ENCODE measurements at places on chromosomes 1 and 21.

GRCh38 chr1:77834771-77835334 lies 53.6 kb upstream of the NEXN start:
- no peak for DNase-seq

GRCh38 chr1:85061711-85062424 lies 13.6 kb upstream of the MCOLN3 start:
- peak; percentile 83 for DNase-seq

- DNase-seq, result no peak
Observed at GRCh38 chr1:81228926-81229325, 571.8 kb upstream of the ADGRL2 start.

GRCh38 chr1:88175631-88176226 lies 508.3 kb upstream of the PKN2 start:
- DNase-seq, result no peak

- DNase-seq, result no peak
Observed at GRCh38 chr1:224609333-224609732, 6.8 kb upstream of the CNIH3 start.

- DNase-seq, result no peak
Observed at GRCh38 chr1:111140680-111140967, 601 bp downstream of the CEPT1 start.

- no peak for DNase-seq
Observed at GRCh38 chr21:32184065-32184464, 94.8 kb downstream of the MIS18A start.

DNA sequence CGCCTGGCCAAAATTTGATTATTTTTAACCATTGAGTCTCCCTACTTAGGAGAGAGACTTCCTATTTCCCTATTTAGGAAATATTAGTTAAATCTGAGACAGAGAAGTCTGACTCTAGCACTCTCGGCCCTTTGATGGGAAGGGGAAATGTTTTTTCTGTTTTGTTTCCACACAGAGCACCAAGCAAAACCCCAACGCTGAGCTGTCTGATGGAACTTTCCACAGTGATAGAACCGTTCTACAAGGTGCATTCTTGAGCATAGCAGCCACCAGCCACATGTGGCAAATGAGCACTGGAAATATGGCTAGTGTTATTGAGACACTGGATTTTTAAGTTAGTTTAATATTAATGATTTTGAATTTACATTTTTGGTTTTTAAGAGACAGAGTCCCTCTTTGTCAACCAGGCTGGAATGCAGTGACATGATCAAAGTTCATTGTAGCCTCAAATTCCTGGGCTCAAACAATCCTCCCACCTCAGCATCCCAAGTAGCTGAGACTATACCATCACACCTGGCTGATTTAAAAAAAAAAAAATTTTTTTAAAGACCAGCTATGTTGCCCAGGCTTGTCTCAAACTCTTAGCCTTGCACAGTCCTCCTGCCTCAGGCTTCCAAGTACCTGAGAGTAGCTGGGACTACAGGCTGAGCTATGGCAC lies 77.3 kb upstream of the GALNT2 start:
- DNase-seq, result no peak

DNA sequence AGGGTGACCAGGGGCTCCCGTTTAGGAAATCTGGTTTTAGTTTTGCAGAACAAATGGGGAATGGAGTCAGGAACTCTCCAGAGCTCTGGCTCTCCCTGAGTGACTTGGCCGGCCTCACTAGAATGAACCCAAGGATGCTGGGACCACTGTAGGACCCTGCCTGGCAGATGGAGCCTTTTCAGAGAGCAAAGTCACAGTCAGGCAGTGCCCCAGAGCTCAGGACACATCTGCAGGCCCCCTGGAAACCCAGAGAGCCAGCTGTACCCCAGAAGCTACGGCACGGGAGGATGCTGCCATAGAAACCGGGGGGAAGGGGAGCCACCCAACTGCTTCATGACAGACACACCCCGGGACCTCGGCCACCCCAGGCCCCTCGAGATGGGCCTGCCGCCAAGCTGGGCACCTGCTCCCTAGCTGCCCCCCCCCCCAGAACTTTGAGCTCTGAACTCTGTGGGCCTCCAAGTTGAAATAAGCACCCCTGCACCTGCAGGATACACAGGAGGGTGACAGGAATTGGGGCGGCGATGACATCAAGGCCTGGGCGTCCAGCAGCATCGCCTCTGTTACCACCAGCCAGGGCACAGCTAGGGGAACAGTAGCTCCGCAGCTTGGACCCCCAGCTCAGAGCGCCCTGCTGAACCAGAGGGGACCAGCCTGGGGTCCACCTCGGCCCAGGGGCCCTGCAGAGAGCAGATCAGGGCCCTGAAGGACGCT lies 91.8 kb upstream of the VAMP3 start:
- no peak for DNase-seq

DNA sequence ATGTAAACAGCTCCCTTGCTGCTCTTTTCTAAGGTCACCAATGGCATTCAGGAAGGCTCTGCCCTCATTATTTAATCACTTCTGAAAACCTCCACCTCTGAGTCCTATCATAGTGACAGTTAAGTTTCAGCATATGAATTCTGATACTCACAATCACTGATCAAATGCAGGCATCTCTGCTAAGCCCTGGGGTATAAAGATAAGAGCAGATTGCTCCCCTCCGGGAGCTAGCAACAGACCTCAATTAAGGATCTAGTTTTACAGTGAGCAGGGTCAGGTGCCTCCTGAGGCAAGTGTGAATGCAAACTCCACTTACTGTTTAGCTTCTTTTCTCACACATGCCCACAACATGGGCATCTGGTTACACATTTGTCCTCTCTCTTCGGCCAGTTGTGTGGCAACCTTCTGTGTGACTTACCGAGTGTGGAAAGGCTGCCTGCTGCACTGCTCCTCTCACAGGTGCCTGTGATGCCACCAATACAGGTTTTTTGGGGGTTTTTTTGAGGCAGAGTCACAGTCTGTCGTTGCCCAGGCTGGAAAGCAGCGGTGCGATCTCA lies 15.0 kb downstream of the IL10RB start:
- no peak for DNase-seq

DNA sequence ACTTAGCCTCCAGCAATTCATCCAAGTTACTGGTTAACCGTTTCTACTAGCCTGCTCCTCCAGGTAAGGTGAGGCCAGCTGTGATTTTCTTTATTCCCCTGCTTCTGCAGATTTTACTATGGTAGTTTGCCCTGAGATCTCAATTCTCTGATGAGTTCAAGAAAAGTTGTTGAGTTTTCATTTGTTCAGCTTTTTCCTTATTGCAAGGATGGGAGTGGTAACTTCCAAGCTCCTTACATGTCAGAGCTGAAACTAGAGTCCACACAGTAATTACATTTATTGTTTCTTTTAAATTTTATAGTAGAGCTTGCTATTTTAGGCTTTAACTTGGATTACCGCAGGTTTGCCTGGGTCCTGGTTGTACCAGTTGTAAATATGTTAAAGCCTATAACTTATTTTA lies 76.9 kb upstream of the ZRANB2 start:
- no peak for DNase-seq

DNA sequence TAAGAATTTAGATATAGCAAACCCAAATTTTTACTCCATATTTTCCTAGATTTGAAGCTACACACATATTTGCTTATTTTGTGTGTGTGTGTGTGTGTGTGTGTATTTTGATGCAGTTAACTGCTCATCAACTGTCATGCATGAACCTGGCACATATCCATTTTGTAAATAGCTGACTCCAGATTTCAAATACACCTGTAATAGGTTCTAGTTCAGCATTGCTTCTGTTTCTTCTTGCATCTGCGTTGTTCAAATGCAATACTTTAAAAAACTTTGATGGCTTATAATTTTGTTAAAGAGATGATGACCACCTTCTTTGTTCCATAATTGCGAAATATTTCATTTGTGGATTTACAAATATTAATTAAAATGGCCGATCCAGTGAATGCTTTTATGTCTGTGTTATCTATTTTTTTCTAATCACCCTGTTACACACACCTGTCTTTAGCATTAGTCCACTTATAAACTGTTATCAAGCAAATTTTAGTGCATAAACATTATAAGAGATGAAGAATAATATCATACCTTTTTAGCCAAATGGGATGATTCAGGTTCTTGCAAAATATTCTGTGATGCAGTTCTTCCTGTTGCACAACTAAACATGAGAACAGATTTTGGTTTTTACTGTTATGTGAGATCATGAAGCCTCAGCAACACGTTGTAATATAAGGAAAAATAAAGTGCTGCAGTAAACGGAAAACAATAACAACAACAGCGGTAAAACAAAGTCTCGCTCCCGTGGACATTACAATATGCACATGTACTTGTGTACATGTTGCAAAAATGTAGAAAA lies 12.7 kb upstream of the S100A11 start:
- DNase-seq, result no peak

- DNase-seq, result no peak
Observed at GRCh38 chr1:86061551-86061990, 95.0 kb downstream of the COL24A1 start.

- DNase-seq, result no peak
Observed at GRCh38 chr1:3543076-3544039, 68.0 kb downstream of the MEGF6 start.
